Pulmonary artery endothelial cell (primary cell): ENCODE measurements at places on chromosomes 3 and 15.

DNA sequence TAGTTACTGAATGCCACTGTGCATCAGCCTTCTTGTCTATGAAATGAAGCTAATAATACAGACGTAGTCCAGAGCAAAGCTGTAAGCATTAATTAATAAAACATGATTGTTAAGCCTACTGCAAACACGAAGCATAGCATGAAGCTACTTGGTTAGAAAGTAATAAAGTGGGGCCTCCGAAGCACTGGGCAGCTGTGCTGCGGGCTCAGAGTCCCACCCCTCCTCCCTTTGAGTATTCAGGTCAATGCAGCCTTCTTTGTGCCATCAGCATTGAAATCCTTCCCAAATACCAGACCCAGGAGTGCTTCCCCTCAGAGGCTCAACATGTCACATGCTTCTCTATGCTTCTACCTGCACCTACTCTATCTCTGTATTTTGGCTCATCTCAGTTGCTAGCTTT is 1112.6 kb downstream of the IGSF11 start:
- no peak for DNase-seq

- no peak for DNase-seq
These were observed 129.5 kb downstream of the KCNMB2 start for GRCh38 chr3:178665747-178666146.

DNA sequence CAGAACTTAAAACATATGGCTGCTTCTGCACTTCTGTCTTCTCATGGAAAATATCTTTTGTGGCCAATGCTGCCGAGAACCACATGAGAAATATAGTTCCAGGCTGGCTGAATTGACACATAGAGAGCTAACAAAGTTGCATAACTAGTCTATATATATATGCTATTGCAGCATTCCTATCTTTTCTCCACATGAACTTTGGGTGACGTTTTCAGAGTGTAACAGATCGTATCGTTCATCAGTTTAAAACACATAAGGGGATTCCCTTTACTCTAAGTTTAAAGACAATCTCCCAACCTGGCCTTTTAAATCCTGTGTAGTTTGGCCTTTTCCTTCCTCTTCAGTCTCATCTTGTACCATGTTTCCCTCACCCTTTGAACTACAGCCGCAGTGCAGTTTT is 394.2 kb upstream of the CBLB start:
- no peak for DNase-seq

- DNase-seq = no peak
These were observed 18.2 kb downstream of the PTH1R start for GRCh38 chr3:46895761-46896160.

GRCh38 chr15:83955806-83956265 is 279.7 kb upstream of the GOLGA6L4 start:
- DNase-seq = no peak

GRCh38 chr3:118760585-118761290 is 273.9 kb downstream of the IGSF11 start:
- DNase-seq = no peak

- DNase-seq = no peak
These were observed 4.0 kb downstream of the TNK2 start for GRCh38 chr3:195904368-195904767.

GRCh38 chr3:107627962-107628542 is 105.3 kb downstream of the BBX start:
- no peak for DNase-seq

- DNase-seq = no peak
These were observed 3.0 kb downstream of the BBX start for GRCh38 chr3:107525644-107526305.

DNA sequence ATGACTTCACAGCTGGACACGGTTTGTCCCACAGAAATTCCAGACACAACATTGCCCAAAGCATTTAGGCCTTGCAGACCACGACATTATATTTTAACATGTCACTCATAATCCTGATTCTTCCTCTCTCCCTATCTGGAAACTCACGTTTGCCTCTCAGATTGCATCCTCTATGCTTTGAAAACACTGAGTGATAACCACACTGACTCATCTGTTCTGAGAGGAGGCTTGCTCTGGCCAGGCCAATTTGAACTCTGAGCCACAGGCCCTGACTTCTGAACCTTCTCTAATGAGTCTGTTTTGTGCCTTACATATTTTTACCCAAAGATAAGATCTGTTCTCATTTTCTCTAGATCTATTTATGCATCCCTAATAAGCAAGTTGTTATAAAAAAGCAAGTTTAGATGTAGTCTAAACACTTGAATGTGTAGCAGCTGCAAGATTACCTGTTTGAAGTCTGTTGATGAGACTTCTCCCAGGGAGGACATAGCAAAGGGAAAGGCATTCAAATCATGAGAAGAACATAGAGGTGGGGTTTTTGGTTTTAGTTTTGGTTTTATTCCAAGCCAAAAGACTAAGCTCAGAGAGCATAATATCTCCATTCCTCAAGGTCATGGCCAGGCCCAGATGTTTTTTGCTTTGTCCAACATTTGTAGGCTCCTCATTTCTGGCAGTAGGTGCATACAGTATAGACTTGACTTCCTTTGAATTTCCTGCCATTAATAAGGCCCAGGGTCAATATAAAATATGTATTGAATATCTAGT is 234.4 kb upstream of the LRTM1 start:
- no peak for DNase-seq

- DNase-seq = no peak
These were observed 69.7 kb upstream of the SETMAR start for GRCh38 chr3:4233488-4233887.
